RWPE1 (cell line): ENCODE measurements at places on chromosomes 2 and 18.

DNA sequence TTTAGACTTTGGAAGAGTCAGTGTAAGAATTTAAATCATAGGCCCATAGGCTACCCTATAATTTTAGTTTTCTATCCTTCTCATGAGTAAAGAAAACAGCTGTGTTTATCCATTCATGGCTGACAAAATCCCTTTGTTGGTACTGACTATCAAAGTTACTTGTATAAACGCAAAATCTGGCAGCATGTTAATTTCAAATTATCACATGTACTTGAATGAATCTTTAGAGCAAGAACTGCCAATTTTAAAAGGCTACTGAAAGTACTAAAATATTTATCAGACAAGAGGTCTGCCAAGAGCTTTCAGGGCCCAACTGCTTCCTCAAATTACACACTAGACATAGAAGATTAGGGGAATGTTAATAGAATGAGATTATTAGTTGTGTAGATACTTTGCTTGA, 66.6 kb downstream of the MYL12B start:
- no peak for DNase-seq

- DNase-seq, result no peak
These were observed 9.1 kb upstream of the SLC35G4 start for GRCh38 chr18:11600321-11600720.

- no peak for DNase-seq
These were observed 10.1 kb upstream of the FBXO11 start for GRCh38 chr2:47916412-47916811.

DNA sequence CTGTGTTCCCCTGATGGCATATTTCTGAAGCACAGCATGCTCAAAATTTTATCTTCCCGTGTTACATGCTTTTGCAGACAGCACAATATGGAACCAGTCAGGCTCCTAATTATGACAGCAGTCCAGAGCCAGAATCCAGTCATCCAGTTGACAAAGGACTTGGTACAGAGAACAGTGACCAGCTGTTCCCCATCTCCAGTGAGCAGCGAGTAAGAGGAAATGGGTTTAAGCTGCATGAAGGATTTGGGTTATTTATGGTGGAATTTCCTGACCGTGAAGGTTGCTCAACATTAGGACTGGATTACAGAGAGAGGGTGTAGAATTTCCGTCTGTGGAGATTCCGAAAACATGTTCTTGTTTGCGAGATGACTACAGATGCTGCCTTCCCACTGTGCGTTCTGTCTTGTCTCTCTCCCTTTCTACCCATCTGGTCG, 24.4 kb downstream of the SGPP2 start:
- no peak for DNase-seq

- DNase-seq, result no peak
These were observed 173.7 kb downstream of the MYCN start for GRCh38 chr2:16114070-16114469.

- DNase-seq, result no peak
These were observed 135.5 kb downstream of the EIPR1 start for GRCh38 chr2:3241971-3242746.

DNA sequence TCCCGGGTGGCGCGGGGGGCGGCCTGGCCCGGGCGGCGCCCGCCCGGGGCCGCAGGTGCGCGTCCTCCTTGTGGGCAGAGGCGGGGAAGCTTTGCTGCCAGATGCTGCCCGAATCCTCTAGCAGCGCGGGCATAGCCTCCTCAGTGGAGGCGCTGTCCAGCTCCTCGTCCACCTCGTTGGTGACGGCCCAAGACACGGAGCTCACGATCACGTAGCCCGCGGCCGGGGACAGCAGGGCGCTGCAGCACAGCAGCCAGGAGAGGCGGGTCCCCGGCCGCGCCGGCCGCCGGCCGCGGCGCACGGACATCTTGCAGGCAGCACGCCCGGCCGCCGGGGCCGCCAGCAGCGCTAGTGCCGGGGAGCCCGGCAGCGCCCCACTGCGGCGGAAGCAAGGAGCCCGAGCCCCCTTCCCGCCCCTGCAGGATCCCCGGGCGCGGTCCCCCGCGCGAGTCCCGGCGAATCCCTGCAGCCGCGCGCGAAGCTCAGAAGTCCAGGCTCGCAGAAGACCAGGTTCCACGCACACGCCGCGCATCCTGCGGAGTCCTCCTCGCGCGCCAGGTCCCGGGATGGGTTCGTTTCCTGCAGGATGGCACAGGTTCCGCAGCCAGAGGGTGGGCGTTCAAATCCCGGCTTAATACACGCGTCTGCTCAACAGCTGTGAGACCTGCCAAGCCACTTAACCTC, at the start of gene CREG2:
CREG2 (minus strand) TSS at position 353 of the 684 bp plus-strand sequence; CDS start at position 307, 46 bp downstream.
- DNase-seq, result peak; percentile 67

- DNase-seq, result no peak
These were observed 1.1 kb upstream of the EVA1A start for GRCh38 chr2:75561566-75562512.

DNA sequence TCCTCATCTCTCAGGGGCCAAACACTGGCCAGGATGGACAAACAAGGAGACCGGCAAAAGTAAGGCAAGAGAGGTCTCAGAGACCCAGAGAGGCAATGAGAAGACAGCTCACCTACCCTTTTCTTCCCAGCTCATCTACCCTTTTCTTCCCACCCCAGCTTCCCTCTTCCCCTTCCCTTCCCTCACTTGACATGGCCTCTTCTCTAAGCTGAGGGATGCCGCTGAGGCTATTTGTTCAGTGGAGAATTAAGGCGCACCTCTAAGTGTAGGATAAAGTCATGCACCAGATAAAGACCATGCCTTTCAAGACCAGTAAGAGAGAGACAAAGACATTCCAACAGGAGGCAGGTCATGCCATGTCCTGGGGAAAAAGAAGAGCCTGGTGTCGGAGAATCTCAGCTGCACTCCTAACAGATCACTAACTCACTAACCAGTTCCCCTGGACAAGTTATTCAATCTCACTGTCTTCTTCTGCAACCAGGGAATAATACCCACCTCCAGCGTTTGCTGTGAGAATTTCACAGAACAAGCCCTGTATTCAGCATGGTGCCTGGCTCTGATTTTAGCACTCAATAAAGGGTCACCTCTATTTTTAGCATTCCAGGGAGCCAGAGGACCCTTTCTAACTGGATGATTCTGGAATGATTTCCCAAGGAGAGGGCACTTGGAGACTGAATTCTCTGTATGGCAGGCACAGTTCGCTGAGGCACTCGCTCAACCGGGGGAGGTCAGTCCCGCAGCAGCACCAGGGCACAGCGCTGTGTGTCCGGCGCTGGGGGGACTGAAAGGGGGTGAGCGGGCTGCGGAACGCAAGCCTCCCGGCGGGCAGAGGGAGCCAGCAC, 3.0 kb upstream of the FOSL2 start:
- no peak for DNase-seq

DNA sequence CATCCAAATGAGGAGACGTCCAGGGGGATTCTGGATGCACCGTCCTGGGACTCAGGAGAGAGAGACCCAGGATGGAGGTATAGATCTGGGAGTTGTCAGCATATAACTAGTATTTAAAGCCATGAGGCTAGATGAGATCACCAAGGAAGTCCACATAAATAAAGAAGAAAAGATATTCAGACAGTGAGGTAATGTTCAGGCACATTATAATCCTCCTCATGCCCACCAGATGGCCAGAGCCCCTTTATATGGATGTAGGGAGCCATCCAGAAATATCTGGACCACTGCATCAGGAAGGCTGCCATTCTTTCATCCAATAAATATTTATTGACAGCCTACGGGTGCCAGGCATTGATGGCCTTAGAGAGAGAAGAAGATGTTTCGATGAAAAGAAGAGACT, 21.2 kb upstream of the NCKAP5 start:
- DNase-seq, result no peak

DNA sequence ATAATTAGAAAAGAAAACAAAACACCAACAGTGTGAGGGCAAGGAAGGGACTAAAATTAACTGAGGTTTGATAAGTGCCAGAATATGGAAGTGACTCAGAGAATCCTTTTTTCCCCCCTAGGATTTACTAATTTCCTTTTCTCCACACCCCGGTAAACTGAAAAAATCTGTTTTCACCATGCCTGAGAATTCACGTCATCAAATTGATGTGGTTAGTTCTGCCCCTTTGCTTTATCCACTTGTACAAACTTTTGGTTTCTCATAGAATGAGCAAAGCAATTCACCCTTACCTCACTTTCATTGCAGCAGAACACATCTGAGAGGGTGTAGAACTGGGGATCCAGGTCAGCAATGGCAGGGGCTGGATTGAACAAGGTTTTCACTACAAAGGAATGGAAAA, 57.8 kb downstream of the RBKS start:
- peak; percentile 8 for DNase-seq

DNA sequence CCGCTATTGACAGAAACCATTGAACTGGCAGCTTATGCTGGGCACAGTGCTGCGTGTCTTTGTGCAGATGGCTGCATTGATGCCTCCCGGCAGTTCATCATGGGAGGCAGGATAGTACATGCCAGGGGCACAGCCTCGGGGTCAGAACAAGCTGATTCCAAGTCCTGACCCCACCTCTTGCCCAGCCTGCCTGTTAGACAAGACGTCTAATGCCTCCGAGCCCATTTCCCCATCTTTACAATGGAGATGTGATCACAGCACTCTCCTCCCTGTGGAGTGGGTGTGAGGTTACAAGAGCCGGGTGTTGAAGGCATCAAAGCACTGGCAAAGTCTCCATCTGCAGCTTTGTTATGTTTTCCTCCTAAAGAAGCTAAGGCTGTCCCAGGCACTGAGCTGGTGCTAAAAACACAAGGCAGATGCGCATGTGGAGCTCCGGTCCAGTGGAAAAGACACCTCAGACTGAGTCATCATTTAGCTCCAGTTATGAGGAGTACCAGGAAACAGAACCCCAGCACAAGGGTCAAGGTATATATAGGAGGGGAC, 125.7 kb upstream of the EPAS1 start:
- peak; percentile 72 for DNase-seq

GRCh38 chr18:48711651-48712486, 173.0 kb downstream of the CTIF start:
- DNase-seq, result no peak

DNA sequence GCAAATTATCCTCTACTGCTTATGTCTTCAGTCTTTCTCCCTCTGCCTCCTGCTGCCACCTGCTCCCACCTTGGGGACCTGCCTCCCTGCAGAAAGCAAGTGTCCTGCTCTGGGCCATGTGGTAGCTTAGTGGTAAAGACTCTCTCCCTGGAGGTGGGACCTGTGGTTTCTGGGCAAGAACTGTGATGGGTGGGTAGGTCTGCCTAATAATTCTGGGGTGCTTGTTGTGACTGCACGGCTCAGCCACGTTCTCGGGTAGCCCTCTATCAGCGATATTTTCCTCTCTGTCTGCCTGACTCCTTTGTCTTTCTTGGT, 16.4 kb upstream of the CD28 start:
- no peak for DNase-seq

GRCh38 chr2:168396131-168396530, 59.9 kb upstream of the CERS6 start:
- no peak for DNase-seq

- DNase-seq, result no peak
These were observed 11.4 kb upstream of the MAPRE2 start for GRCh38 chr18:35029770-35030169.

DNA sequence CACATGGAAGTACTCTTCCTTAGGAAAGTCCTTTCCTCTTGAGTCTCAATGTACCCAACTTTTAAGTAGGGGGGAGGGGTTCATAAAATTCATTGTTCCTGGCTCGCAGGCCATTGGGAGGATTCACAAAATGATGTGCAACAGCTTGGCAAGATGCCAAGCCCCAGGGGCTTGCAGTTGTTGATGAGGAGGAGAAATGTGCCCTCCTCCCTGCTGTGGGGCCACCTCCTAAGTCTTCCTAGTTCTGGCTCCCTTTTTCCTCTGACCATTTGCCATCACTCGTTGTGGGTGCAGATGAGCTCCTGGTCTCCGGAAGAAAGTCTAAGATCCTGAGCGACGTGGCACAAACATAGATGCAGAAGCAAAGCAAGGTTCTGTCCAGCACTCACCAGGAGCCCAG, 435.4 kb downstream of the EIPR1 start:
- DNase-seq, result no peak

DNA sequence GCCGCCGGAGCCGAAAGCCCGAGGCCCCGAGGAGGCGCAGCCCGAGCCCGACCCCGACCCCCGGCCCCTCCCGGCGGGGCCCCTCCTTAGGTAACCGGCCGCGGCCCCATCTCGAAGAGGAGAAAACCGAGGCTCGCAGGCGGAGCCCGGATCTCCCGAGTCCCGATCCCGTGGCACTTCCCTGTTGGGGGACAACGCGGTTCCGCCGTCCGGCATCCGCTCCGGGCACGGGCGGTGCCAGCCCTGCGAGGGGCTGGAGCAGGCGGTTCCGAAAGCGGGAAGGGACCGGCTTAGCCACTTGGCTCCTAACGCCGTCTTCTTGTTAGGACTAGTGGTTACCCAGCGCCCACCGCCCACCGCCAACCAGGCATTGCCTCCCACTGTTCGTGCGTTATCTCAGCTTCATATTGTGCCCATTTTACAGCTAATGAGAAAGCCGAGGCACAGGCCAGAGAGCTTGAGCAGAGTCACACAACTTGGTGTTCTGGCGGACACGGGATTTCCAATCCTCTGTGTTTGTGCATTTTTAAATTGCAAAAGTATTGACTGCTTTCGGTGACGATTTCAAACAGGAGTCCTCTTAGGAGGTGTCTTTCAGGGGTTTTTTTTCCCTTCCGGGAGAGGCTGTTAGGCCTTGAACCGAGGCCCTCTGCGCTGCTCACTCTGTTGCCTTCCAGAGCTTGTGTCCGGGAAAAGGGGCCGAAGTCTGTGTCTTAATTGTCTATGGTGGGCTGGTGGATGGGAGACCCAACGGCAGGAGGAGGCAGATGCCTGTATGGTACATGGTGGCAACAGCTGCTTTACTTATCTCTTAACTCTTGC, 562 bp downstream of the CENPA start:
- DNase-seq, result peak; percentile 28

- DNase-seq, result no peak
These were observed 95.9 kb downstream of the LPIN1 start for GRCh38 chr2:11842336-11842735.

GRCh38 chr18:32454593-32454992, 16.1 kb downstream of the GAREM1 start:
- no peak for DNase-seq

GRCh38 chr2:116444256-116444872, 1370.1 kb upstream of the DDX18 start:
- no peak for DNase-seq

DNA sequence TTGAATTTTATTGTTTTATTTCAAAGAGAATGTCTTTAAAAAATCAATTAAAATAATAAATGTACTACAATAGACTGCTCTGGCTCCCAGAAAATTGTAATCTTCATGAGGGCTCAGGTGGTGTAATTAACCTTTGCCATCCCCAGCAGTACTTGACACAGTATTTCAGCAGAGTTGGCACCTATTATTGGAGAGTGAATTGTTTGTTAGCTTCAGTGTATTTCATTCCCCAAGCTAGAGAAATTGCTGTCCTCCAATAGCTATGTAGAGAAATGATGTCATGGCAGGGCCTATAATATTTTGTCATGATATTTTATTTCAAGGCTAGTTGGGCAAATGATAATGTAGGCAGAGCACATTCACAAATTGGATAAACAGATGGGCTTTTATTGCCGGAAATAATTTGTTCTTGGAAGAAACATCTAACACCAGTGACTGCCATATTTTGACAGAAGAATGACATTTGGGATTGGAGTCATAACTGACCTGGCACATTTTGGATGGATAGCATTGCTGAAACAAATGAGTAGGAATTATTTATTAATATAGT, 712.0 kb upstream of the NXPH2 start:
- no peak for DNase-seq
